ENCODE measurements at places on chromosomes 5 and 9.
A peak's percentile ranks its signal among the peaks of the same experiment; 100 is the strongest.

GRCh38 chr5:39411061-39411460 is 13.7 kb downstream of the DAB2 start:
- DNase-seq, result no peak

- DNase-seq, result no peak
These were observed 524.2 kb downstream of the ACTL7B start for GRCh38 chr9:108331596-108331995.

- peak; percentile 21 for DNase-seq
These were observed 25.6 kb downstream of the CSF2 start for GRCh38 chr5:132099076-132099748.

- peak; percentile 100 for DNase-seq
These were observed 526.7 kb upstream of the TYRP1 start for GRCh38 chr9:12166518-12166917.

DNA sequence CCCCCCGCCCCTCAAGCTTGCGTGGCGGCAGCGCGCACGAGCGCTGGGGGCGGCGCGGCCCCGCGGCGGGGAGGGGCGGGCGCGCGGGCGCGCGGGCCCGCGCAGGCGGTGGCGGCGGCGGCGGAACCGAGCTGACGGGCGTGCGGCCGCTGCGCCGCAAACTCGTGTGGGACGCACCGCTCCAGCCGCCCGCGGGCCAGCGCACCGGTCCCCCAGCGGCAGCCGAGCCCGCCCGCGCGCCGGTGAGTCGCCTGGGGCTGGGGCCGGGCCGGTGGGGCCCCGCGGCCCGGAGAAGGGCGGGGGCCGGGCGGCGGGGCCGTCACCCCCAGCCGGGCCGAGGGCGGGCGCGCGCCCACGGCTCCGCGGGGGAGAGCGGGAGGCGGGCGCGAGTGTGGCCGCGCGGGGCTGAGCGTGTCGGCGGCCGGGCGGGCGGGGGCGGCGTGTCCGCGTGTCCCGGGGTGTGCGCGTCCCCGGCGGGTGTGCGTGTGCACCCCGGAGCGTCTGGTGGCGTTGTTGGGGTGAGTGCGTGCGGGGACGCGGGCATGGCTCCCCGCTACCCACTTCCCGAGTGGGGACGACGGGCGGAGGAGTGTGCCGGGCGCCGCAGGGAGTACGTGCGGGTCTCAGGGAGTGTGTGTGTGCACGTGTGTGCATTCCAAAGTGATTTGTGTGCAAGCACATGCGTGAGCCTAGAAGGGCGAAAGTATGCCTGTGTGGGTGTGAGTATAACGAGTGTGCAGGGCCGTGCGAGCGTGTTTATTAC is at the start of gene NEK6:
Gene NEK6, plus strand, starts transcription at position 106 of the 763 bp plus-strand sequence. CDS start 44,016 bp downstream, outside the sequence.
- no peak for DNase-seq

GRCh38 chr9:106925392-106925791 is 62.4 kb downstream of the ZNF462 start:
- no peak for DNase-seq

DNA sequence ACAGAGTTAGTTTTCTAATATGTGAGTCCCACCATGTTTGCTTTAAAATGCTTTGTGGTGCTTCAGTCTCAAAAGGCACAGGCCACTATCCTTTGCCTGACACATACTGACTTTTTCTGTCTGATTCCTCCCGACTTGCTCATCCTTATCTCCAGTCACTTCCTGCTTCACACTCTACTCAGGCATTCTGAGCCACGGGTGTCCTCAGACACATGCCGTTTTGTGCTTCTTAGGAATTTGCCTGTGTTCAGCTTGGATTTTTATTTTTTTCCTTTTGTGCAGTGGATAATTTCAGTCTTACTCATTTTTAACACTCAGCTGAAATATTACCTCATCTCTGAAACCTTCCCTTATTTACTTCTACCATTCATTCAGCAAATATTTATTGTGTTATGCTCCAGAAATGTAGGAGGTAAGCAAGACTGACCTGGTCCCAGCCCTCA is 54.1 kb downstream of the MAN2A1 start:
- DNase-seq, result peak; percentile 73

- DNase-seq, result no peak
These were observed 441.1 kb downstream of the SEMA5A start for GRCh38 chr5:9104571-9105339.

All from OCI-M1 (cell line).